ENCODE measurements at places on chromosomes 12 and 14.

DNA sequence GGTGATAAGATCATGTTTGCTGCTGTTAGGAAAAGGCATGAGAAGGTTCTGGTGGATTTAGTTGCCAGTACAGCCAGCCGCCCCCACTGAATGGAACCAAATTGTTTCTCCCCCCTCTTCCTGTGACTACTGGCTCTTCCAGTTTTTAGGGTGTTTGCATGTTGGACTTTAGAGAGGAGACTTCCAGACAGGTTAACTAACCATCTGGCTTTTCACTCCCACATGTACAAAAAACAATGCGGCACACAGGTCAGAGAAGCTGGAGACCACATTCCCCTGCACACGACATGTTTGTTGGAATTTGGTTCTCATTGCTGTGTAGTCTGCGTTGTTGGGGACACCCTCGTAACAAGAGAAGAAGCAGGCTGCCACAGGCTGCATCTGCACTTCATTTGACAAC lies 103.9 kb upstream of the TMEM132C start:
- no peak for DNase-seq

- no peak for DNase-seq
Measured at GRCh38 chr12:58969237-58969636, 48.9 kb upstream of the LRIG3 start.

DNA sequence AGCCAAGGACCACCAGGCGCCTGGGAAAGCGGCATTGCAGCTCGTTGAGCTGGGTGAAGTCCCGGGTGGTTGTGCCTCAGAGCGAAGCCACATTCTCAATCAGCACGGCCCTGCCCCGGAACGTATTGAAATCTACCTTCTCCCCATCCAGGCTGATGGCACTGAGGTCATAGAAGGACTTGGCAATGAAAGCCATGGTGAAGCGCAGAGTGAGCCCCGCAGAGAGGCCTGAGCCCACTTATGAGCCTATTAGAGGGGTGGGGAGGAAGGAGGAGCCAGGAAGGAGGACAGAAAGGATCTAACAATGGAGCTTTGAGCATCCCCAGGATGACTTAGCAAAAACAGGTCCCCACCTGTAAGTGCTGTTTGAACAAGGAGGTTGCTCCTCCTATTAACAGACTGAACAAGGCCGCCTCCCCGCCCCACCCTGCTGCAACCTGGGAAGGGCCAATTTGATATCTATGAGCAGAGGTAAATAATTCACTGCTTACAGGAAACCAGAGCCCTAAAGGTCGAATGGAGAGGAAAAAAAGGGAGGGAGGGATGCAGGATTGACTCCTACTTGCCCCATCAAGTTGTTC lies at the start of gene GPX2:
GPX2 (minus strand) TSS at position 215 of the 581 bp plus-strand sequence; CDS start at position 196, 19 bp downstream.
- no peak for DNase-seq

- peak; percentile 99 for DNase-seq
Measured at GRCh38 chr12:47881826-47882427, 22.9 kb downstream of the VDR start.

DNA sequence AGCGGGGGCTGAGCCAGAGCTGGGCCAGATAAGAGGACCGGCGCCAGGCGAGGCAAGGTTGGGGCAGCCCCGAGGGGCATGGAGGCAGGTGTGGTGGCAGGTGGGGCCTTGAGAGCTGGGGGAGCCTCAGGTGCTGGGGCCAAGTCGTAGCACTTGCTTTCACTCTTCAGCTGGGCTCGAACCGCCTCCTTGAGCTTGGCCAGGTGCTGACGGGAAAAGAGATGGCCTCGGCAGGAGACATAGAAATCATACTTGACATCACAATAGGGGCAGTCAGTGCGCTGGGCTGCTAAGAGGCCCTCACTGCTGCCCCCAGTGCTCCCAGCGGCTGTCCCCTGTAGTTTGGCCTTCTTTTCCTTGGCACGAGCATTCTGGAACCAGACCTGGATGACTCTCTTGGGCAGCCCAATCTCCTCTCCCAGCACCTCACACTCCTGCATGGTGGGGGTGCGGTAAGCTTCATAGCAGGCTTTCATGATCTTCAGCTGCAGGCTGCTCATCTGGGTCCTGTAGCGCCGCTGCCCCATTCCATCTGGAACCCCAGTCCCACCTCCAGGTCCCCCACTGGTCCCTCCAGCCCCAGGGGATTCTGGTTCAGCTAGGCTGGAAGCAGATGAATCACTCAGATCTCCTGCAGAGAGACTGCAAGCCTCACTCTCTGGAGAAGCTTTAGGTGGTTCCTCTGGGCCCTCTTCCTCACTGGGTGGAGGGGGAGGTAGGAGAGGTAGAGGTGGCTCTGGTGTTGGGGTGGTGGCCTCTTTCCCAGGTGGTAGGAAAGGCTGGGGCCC lies 28.1 kb downstream of the ZFHX2 start:
- DNase-seq, result no peak

GRCh38 chr12:132279184-132279889 lies 50.1 kb downstream of the GALNT9 start:
- DNase-seq, result no peak

- DNase-seq, result peak; percentile 63
Measured at GRCh38 chr12:106978035-106978800, 8.7 kb downstream of the MTERF2 start.

DNA sequence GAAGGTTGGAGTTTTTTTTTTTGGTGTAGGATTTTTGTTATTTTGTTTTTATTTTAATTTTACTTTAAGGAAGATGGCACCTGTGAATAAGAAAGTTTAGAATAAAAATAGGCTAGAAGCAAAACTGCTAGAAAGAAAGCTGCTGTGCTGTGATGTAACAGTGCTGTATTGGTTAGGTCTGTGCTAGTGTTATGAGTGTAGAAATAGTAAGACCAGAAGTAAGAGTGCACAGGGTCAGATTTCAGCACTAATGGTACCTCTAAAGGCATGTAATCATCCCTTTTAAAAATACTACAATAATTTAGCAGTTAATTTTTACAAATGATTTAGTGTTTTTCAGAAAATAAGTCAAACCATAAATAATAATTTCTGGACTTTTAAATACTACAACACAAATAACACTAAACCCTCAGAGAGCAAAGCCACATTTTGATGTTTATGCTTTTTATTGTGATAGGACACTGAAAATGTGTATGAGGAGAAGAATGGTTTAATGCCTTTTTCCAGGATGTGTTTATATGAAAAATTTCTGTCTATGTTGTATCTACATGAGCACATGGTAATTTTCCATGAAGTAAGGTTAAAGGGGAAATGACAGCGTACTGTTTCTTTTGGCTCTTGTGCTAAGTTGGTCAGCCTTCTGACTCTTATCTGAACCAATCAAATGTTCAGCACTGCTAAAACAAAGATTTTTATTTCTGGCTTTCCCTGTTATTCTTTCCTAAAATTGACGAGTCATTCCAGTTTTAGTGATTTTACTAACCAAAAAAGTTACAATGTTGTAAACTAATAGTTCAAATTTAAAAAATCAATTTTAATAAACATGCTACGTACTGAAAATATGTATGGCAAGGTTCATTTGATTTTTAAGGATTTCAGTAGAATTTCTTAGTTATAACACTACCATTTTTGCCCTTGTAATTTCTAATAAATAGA lies 96.1 kb downstream of the PPHLN1 start:
- DNase-seq, result peak; percentile 74

DNA sequence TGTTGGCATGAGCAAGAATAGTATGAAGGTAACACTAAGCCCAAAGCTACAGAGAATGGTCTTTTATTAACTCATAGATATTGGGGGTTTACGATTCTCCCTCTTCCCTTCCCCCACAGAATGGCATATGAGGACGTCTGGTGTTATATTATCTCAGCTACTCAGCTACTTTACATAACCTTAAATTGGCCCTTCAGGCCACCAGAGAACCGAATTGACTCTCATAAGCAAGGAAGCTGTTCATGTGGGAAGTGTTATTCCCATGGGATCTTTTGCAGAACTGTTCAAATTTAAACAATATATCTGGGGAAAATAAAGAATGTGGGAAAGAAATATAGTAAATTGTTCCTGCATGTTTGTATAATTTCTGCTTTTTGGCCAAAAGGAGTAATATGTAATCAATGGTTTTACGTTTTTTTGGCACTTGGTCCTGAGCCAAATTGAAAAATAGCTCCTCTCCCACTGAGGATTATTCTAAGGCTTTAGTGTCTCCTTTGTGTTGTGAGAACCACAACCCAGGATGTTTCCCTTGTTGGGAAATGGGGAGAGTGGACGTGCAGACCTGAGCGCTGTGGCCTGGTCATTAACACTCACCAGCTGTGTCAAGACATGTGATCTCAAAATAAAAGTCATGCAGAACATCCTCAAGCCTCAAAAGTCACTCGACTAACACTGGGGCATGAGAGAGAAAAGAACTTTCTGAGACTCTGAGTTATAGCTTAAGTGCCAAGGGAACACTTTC lies 31.8 kb upstream of the CMAS start:
- no peak for DNase-seq

GRCh38 chr12:32863128-32863527 lies 33.4 kb downstream of the PKP2 start:
- DNase-seq, result no peak

GRCh38 chr14:68824517-68825347 lies 31.9 kb upstream of the ZFP36L1 start:
- peak; percentile 81 for DNase-seq

- DNase-seq, result peak; percentile 38
Measured at GRCh38 chr14:100012478-100013327, 52.5 kb upstream of the EVL start.

- DNase-seq, result peak; percentile 87
Measured at GRCh38 chr14:50928002-50928635, 16.2 kb downstream of the PYGL start.

GRCh38 chr12:127230843-127231260 lies 1036.1 kb upstream of the TMEM132C start:
- peak; percentile 98 for DNase-seq
